Progenitor cell of endocrine pancreas (in vitro differentiated cells): ENCODE measurements at places on chromosomes 2 and 18. TPM values are rescaled to one million over a fixed set of nuclear protein-coding genes. Genes with fewer than 3 reads are reported as not detected.

GRCh38 chr2:151174127-151174526 is 87.5 kb downstream of the RBM43 start:
- no peak for DNase-seq

DNA sequence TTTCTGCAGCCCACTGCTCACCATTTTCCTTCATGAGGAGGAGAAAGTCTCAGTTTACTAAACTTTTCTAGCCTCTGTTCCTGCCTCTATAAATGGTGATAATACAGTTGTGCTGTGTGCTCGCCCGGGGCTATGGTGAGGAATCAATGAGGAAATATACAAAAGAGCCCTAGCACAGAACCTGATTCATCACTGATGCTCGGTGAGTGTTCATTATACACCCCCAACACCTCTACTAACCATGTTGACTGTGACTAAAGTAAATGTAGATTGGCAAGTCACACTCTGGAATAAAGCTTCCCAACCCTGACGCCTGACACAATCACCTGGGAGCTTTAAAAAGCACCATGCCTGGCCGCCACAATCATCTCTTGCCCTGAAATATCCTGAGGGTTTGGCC is 118.8 kb upstream of the CYP1B1 start:
- no peak for DNase-seq

- DNase-seq = no peak
Measured at GRCh38 chr2:66846887-66847286, 412.0 kb downstream of the MEIS1 start.

GRCh38 chr18:54835944-54836343 is 7.7 kb downstream of the RAB27B start:
- DNase-seq = no peak

DNA sequence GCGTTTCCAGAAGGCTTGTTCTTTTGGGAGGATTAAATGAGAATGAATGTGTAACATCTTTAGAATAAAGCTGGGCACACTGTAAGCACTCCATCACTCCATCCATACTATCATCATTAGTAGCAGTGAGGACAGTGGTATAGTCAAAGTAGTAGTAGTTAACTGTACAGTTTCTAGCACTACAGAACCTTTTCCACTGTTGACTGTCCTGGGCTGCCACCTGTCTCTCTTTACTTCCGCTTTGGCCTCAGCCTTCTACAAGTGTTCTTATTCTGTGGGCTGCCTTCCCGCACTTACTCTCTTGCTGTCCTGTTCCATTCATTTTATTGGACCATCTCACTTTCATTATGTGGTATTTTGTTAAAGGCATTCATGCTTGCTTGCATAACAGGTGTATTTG is 3.3 kb downstream of the SLC9A2 start:
- no peak for DNase-seq

DNA sequence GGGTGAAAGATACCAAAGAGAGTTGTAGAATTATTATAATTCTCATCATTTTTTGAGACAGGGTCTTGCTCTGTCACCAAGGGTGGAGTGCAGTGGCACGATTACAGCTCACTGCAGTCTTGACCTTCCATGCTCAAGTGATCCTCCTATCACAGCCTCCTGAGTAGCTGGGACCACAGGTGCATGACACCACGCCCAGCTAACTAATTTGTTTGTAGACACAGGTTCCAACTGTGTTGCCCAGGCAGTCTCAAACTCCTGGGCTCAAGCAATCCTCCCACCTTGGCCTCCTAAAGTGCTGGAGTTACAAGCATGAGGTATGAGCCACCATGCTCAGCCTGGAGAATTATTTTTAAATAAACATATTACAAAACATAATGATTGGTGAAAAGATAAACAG is 92.8 kb upstream of the MSH6 start:
- no peak for DNase-seq

- DNase-seq = no peak
Measured at GRCh38 chr2:237613679-237614078, 13.7 kb upstream of the LRRFIP1 start.

GRCh38 chr2:88168386-88168785 is 1.8 kb upstream of the THNSL2 start:
- no peak for DNase-seq

DNA sequence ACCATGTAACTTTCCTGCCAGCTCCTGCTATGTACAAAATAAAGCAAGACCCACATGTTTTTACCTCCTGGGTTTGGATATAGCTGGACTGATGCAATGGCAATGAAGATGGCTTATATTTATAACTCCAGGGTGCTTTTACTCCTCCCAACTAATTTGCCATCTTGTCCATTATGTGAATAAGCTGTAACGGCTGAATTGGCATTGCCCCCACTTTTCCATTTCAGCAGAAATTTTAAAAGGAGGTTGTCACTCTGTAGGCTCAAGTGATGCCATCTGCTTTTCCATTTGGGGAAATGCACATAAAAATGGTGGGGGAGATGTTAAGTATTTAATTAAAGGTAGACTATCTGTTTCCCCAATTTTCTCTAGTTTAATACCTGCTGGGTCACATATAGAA is 345.5 kb downstream of the ERBB4 start:
- DNase-seq = no peak

GRCh38 chr18:45938488-45938935 is 28.6 kb downstream of the EPG5 start:
- no peak for DNase-seq

DNA sequence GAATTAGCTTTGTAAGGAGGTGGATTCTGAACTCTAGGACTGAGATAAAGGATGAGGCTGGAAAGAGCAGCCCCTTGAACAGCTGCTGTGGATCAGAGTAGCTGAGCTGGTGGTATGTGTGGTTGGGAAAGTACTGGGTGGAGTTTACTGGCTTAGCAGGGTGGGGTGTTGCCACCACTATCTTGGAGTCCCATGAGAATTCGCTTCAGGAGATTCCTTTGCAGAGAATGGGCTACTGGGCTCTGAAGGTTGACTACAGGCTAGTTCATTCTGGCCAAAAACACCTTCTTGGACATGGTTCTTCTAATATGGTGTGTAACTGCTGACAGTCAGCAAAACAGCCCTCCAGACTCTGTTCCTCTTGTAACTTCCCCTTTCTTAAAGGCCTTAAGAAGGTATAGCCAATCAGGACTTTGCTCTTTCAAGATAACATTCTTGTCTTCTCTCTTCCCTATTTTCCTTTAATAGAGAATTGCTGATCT is 52.7 kb downstream of the TET3 start:
- no peak for DNase-seq

Gene LIMS4
- 0.74 and 1.4 TPM in 2 replicates for total RNA-seq

Gene VWA3B
- total RNA-seq = 0.12 and 0.47 TPM in 2 replicates

Gene ANKRD36B
- 67.8 and 77.0 TPM in 2 replicates for total RNA-seq

Gene AGXT
- 1.0 and 1.2 TPM in 2 replicates for total RNA-seq

Gene OTX1
- 1.0 and 1.2 TPM in 2 replicates for total RNA-seq

Gene POTEI
- total RNA-seq = 4.9 and 5.6 TPM in 2 replicates

Gene RAB6D
- total RNA-seq = 0.31 and 0.67 TPM in 2 replicates
